ENCODE measurements at places on chromosomes 16 and 17.

DNA sequence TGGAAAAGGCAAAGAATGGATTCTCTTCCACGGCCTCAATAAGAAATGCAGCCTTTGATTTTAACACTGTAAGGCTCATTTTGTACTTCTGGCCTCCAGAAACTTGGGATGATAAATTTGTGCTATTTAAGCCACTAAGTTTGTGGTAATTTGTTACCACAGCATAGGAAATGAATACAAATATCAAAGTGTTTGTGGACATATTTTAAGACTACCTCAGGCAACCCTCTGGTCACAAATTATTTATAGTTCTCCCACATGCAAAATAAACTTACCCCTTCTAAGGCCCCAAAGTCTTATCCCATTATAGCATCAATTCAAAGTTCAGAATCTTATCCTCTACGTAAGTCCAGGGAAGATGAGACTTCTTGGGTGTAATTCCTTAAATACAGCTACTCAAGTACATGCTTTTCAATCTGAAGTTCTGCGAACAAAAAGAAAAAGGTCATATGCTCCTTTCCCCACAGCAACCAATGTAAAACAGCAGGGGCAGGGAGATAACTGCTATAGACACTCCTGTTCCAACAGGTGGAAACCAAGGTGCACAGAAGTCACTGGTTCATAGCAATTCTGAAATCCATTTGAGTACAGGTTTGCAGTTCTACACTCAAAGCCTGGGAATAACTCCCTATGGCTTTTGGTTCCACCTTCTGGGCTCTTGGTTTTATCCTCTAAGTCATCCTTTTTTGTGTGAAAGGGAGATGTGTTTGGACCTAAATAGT is 5.4 kb upstream of the EFCAB13 start:
- no peak for DNase-seq

DNA sequence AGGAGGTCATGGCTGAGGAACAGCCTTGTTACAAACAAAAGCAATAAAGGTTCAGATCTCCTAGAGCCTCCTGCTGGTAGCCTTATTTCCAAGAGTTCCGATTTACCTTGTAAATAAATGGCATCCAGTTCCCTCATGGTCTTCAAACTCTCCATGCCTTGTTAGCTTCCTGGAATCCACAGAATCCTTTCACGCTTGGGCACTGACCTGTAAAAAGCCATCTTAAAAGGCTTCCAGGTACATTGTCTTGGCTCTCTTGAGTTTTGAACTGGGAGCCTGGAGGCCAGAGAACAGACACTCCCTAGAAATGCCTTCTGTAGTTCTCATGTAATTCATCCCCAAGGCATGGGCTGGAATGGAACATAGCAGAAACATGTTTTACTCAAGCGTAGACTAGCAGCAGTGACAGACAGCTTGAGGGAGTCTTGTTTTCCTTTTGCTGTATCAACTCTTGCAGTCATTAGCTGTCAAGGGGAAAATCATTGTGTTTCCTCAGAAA is 207.9 kb downstream of the SNX29 start:
- DNase-seq = no peak

GRCh38 chr16:81097230-81097629 is 1.0 kb upstream of the GCSH start:
- DNase-seq = no peak

GRCh38 chr17:79844869-79845600 is 5.8 kb upstream of the CBX4 start:
- DNase-seq = no peak

DNA sequence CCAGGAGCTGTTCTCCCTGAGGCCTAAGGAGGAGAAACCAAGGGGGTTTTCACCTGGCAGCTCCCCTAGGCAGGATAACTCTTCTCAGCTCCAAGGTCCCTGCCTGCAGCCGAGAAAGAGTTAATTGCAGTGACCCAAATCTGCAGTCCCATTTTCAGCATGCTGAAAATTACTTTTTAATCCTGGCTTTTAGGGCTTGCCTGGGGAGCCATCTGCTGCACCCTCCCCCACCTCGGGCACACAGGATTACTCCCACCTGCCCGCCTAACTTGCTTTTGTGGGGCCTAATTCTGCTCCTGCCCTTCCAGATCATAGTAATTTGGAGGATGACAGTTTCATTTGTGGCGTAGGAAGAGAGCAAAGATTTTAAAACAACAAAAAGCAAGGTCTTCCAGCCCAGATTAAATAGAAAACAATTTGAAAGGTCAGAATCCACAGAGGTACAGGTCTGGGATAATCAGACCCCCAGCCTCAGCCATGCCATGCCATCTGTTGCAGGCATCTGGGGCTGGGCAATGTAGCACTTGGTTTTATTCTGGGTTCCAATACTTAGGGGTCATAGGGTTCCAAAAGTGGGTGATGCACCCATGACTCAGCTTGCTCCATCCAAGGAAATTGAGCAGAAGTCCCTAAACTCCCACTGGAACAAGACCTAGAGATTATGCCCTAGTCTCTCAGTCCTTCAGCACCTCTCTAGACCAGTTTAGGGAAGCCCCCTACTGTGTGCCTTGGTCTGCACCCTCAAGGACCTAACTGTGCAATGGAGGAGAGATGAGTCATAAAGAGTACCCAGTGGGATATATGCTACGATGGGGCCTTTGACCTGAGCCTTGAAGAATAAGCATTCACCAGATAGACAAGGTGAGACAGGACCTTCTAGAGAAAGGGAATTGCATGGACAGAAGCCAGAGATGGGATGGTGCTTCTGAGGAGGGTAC is 64.5 kb upstream of the NLK start:
- DNase-seq = no peak

- DNase-seq = no peak
Measured at GRCh38 chr16:48029768-48030167, 126.0 kb downstream of the ABCC12 start.

DNA sequence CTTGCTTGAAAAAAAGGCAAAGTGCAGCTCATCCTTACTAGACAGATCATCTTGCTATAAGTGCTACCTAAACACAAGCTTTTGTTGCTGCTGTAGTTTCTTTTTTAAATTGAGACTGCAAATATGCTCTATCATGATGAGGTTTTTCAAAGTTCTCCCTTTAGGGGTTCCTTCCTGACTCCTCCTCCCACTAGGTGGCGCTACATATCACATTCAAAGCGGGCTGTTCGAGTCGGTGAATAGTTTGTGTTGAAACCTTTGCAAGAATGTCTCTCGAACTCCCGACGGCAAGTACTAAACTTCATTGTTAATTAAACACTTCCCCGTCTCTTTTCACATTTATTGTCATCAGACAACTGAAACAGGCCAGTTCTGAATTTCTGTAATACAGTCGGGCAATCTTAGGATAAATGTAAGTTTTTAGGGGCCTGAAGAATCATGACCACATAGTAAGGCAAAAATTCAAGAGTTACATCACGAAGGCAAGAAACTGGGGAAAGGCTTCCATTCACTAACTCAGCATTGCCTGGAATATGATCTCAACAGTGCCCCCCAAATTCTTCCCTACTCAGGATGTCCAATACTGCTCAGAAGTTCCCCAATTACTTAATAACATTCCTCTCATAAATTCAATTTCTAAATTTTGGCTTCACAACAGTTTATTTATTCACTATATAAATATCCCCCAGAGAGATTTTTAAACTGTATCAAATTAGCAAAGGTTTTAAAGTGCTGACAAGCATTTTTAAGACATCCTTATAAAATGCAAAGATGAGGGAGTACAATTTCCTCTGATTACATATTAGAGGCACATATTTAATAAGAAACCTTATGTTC is 6.7 kb downstream of the HS3ST3A1 start:
- DNase-seq = peak; percentile 95

- DNase-seq = no peak
Measured at GRCh38 chr17:76617838-76618237, 25.7 kb downstream of the ST6GALNAC1 start.

DNA sequence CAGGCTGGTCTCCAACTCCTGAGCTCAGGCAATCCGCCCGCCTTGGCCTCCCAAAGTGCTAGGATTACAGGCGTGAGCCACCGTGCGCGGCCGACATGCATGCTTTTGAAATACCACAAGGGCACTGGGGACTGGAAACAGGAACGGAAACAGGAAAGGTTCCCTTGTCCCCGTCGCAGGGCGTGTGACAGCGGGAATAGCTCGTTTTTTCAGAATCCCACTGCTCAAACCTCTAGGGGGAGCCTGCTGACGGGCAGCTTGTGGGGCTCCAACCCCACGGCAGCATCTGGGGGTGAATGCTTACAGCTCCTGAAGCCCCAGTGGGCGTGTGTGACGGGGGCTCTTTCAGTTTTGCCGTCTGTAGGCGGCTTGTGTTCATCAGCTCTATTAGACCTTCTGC is 18.8 kb upstream of the ASGR2 start:
- peak; percentile 6 for DNase-seq

DNA sequence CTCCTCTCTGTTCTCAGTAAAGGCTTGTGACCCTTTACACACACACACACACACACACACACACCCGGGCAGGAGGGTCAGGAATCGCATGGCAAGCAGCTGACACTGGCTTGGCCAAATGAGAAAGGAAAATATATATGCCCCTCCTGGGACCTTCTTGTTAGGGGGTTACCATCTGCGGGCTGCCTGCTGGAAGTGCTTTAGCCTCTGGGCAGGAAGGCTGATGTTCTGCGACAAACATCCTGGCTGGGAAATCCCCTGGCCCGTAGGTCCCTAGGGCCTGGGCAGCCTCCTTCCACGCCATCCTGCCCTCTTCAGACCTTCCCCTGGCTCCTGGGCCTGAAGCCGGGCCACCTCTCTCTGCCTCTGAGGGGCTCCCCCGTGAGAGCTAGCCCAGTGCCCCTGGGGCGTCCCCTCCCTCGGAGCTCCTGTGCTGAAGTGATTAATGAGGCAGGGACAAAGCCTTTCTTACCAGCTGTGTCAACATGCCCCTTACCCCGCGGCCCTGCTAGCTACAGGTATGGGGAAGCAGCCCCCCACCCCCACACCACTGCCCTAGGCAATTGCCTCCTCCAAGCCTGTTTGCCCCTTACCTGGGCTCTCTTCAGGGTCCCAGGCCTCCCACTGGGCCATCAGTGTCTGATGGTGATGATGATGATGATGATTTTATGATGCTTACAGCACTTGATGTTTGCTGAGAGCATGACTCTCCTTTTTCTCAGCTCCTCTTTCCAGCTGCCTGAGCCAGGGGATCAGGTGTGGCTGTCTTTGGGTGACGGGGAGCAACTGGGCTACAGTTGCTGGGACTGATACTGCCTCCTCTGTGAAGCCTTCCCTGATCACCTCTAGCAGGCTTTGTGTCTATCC is 32.8 kb upstream of the ETV4 start:
- no peak for DNase-seq

GRCh38 chr17:7911116-7911515 is 5.0 kb downstream of the RNF227 start:
- DNase-seq = no peak

GRCh38 chr17:44749076-44749979 is 9.5 kb upstream of the ADAM11 start:
- no peak for DNase-seq

- no peak for DNase-seq
Measured at GRCh38 chr17:67246653-67247415, 1.8 kb upstream of the HELZ start.

DNA sequence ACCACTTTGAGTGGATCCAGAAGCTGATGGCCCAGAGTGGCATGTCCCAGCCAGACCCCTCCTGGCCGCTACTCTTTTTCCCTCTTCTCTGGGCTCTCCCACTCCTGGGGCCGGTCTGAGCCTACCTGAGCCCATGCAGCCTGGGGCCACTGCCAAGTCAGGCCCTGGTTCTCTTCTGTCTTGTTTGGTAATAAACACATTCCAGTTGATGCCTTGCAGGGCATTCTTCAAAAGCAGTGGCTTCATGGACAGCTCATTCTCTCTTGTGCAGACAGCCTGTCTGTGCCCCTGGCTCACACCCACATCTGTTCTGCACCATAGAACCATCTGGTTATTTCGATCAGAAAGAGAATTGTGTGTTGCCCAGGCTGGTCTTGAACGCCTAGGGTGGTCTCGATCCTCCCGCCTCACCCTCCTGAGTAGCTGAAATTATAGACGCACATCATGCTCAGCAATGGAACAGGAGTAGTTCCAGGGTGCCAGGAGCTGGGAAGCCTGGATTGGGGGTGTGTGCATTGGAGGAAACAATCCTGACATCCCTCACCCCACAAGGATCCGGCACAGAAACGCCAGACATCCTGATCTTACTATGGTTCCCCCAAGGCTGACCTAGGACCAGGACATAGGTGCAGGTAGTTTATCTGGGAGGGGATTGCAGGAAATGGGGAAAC is 4.6 kb downstream of the PRSS21 start:
- no peak for DNase-seq

DNA sequence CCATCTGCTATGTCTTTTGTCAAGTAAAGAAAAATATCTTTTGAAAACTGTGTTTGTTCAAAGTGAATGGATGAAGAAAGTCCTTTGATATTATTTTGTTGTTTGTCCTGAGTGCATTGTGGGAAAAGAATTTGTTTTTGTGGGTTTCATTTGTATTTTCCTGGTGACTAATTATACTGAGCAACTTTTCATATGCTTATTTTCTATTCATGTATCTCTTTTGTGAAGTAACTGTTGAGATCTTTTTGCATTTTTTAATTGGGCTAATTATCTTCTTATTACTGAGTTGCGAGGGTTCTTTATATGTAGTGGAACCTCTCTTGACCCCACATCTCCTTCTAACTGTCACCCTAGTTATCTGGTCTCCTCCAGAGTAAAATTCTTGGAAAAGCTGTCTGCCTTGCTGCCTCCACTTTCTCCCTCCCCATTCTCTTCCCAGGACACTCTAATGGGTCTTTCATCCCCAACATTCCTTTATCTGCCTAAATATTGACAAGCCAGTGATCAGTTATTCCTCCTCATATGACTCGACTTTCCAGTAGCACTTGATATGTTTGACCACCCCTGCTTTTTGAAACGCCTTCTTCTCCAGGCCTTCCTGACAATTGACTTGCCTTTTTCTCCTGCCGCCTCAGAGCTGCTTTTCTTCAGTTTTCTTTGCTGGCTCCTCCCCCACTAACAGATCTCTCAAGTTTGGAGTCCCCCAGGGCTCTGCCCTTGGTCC is 117.6 kb upstream of the HAS3 start:
- no peak for DNase-seq

GRCh38 chr16:89316701-89317100 is 99.2 kb downstream of the ZNF778 start:
- no peak for DNase-seq

- no peak for DNase-seq
Measured at GRCh38 chr17:2235792-2236366, 67.7 kb downstream of the SMG6 start.

DNA sequence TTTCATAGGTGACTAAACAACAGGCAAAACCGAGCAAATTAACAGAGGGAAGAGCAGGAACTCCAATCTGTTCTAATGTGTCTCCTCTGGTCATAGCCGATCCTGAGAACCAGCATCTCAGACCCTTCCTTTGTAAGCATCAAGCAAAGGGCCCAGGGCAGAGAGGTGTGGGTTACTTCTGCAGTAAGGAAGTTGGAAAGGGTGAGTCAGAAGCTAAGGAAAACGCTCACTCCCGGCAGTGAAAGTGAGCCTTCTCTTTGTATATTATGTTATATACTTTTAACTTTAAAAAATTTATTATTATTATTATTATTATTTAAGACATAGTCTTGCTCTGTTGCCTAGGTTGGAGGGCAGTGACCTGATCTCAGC is 77.7 kb downstream of the MRM3 start:
- no peak for DNase-seq

All from NCI-H460 (cell line).